ENCODE measurements at places on chromosomes 2 and 18.
A peak's percentile ranks its signal among the peaks of the same experiment; 100 is the strongest.

DNA sequence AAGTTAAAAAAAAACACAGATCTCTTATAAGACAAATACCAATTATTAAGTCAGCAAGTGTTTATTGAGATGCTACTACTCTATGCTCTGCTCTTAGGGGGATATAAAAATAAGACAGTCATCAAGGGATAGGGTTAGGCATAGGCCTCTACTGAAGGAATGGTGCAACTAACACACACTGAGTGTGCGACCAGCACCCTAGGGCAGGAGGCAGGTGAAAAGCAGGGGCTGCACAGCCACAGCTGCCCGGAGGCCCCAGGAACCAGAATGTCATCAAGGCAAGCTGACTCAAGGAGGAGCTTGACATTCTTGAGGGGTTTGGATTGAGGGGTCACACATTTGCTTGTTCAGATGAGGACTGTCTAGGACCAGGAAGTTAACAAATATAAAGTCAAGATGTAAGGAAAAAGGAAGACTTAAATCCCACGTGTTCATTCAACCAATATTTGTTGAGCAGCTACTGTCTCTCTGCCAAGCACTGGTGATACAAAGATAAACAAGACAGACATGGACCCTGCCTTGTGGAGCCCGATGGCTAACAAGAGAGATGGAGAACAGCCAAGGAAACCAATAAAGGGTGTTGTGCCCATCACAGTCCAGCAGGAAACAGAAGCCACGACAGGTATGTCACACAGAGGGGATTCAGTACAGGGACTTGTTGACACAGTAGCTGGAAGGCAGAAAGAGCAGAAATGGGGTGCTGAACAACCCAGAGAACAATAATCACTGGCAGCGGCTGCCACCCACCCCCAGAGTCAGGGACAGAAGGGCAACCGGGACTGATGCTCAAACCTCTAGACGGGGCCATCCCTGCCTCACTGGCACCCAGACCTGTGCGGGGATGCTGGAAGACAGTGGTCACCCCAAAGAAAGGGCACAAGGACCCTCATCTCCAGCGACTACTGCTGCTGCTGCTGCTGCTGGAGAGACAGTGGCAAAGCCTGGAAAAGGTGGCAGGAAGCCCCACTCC, 45.8 kb upstream of the MAL start:
- no peak for DNase-seq

GRCh38 chr2:127565261-127566138, 30.0 kb downstream of the MYO7B start:
- no peak for DNase-seq

- DNase-seq, result peak; percentile 11
These were observed 127.7 kb downstream of the CAPN13 start for GRCh38 chr2:30679426-30680088.

- DNase-seq, result no peak
These were observed 202.1 kb upstream of the REV1 start for GRCh38 chr2:99691926-99692325.

DNA sequence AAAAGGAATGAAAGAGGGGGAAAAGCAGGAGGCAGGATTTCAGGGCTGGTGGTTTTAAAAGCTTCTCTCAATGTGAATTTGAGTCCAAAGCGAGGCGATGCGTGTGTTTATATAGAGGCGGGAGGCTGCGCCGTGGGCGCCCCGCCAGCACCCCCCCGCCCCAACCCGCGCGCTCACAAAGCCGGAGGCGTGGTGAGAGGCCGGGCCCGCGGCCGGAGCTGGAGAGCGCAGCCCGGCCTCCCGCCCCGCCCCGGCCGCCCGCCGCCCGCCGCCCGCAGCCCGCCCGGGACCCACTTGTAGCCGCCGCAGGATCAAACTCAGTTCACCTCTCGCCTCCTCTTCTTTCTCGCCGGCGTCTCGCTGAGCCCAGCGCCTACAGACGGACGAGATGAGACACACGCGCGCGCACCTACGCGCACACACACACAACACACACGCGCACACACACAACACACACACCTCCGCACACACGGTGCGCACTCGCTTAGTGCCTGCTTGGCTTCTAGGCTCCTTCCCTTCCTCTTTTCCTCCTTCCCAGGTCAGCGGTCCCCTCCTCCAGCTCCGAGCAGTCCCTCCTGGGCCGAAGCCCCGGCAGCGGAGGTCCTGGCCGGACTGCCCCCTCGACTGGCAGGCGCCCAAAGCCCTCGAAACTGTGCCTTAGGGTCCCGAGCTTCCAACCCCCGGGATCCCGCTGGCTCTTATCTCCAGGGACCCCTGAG, 1.3 kb upstream of the CYP26B1 start:
- peak; percentile 26 for DNase-seq

GRCh38 chr18:34624551-34624950, 85.5 kb upstream of the DTNA start:
- no peak for DNase-seq

DNA sequence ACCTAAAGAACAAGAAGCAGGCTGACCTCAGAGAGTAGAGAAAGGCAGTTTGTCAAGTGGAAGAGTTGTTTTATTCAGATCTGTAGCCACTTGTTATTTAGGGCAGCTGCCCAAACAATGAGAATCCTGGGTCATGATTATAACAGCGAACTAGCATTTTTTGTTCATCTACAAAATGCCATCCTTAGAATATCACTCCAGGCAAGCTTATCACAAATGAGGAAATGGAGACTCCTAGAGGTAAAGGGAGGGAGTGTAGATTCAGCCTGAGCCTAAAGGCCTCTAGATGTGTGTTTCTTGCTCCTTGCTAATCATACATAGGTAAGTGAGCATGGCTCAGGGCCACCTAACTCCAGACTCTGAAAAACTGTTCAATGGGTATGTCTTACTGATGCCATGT, 126.1 kb downstream of the HNMT start:
- no peak for DNase-seq

- DNase-seq, result no peak
These were observed 14.6 kb upstream of the KIDINS220 start for GRCh38 chr2:8851811-8852560.

DNA sequence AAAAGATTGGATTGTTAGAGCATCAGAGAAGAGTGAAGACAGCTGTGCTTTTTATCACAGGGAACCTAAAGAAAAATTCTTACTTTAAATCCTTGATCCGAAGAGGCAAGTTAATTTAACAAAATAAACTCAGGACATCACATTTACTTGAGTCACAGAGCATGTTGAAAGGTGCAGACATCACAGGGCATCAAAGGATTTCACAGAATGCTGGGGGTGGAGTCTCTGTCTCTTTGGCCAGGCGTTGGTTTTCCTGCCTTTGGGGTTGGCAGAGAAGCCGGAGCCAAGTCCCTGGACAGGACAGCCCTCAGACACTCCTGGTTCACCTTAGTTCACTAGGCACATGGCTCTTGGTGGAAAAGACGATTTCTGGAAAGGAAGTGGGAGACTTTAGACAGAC, 56.3 kb downstream of the SH3RF3 start:
- no peak for DNase-seq

GRCh38 chr2:40120957-40121356, 330.9 kb downstream of the SLC8A1 start:
- no peak for DNase-seq

- no peak for DNase-seq
These were observed 24.6 kb upstream of the NOTO start for GRCh38 chr2:73177645-73178255.

GRCh38 chr2:57407772-57408201, 638.8 kb upstream of the VRK2 start:
- DNase-seq, result no peak

- no peak for DNase-seq
These were observed 111.3 kb downstream of the CPS1 start for GRCh38 chr2:210667711-210668110.

- DNase-seq, result no peak
These were observed 18.8 kb downstream of the METTL21A start for GRCh38 chr2:207606399-207606798.

- DNase-seq, result no peak
These were observed 26.9 kb upstream of the RAB27B start for GRCh38 chr18:54801374-54801773.

All from activated CD4-positive, alpha-beta T cell treated with anti-CD3 and anti-CD28 coated beads, Interleukin-2, amount 50 U/mL, for 48 hours (primary cell).